ENCODE measurements at places on chromosomes 3 and 15. TPM values are rescaled to one million over a fixed set of nuclear protein-coding genes. Genes with fewer than 3 reads are reported as not detected.

GRCh38 chr15:84598250-84598649 lies 2.6 kb upstream of the ZSCAN2 start:
- peak; percentile 69 for DNase-seq
- H3K27me3 ChIP-seq = no peaks in the 10 kb centered on the region

GRCh38 chr3:15015456-15015855 lies 49.7 kb downstream of the MRPS25 start:
- H3K4me1 ChIP-seq = no peaks in the 10 kb centered on the region

GRCh38 chr15:81880314-81880713 lies 165.5 kb downstream of the MEX3B start:
- H3K4me3 ChIP-seq = no peak overlapping the region
- H3K27ac ChIP-seq = no peak overlapping the region
- peaks cover 15% of the 10 kb centered on the region for H3K4me1 ChIP-seq
- no peaks in the 10 kb centered on the region for H3K27me3 ChIP-seq
- DNase-seq = no peak

DNA sequence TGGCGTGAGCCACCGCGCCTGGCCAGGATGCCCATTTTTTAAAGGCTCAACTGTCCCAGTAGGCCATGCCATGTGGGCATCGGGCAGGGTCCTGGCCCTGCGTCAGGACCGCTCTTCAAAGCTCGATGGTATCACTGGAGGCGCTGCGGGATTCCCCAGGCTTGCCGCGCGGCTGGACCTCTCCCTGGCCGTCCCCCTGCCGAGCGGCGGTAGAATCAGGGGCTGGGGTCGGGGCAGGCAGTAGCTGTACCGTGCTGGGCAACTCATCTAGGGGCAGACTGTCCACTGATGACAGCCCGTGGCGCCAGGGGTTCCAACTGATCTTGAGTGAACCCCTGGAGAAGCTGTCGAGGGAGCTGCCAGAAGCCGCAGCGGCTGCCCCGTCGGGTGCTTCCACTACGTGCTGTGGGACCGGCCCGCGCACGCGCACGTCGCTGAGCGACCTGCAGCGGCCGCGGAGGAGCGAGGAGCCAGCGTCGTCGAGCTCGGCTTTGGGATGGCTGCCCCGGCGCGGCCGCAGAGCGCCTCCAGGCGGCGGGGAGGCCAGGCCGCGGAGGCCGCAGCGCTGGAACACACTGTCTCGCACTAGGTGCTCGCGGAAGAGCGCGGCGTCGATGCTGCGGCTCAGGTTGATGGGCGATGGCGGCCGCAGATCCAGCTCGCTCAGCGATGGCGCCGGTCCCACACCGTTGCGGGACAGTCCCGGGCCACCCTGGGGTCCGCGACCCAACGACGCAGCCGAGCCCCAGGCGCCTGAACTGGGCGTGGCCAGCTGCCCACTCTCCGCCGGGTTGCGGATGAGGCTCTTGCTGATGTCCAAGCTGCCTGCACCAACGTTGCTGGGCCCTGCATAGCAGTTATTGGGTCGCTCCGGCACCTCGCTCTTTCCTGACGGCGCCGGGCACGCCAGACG lies 5.8 kb downstream of the PRRT3 start:
- peak overlapping the region; percentile 52 for H3K4me3 ChIP-seq
- peak; percentile 97 for DNase-seq
- H3K27me3 ChIP-seq = no peaks in the 10 kb centered on the region
- peaks cover 28% of the 10 kb centered on the region for H3K36me3 ChIP-seq
- H3K27ac ChIP-seq = peak overlapping the region; percentile 70

DNA sequence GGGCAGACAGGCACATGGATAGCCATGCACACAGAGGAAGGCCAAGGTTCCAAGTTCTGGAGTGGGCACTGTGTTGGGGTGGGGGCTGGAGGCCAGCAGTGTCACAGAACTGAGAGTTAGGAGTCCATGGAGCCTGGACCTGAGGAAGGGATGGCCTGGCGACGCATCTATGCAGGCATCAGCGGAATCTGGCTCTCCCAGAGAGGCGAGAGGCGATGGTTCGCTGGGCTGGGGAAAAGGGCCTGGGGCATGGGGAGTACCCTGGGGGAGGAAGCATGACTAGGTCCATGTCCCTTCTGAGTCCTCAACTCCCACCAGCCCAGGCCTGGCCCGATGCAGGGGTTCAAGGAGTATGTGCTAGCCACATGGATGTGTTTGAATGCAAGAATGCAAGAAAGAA lies 192.8 kb upstream of the LINGO1 start:
- H3K36me3 ChIP-seq = no peaks in the 10 kb centered on the region
- no peak overlapping the region for H3K4me3 ChIP-seq
- peaks cover 22% of the 10 kb centered on the region for H3K27me3 ChIP-seq
- H3K4me1 ChIP-seq = peaks cover 3% of the 10 kb centered on the region
- H3K27ac ChIP-seq = no peak overlapping the region
- no peak for DNase-seq

DNA sequence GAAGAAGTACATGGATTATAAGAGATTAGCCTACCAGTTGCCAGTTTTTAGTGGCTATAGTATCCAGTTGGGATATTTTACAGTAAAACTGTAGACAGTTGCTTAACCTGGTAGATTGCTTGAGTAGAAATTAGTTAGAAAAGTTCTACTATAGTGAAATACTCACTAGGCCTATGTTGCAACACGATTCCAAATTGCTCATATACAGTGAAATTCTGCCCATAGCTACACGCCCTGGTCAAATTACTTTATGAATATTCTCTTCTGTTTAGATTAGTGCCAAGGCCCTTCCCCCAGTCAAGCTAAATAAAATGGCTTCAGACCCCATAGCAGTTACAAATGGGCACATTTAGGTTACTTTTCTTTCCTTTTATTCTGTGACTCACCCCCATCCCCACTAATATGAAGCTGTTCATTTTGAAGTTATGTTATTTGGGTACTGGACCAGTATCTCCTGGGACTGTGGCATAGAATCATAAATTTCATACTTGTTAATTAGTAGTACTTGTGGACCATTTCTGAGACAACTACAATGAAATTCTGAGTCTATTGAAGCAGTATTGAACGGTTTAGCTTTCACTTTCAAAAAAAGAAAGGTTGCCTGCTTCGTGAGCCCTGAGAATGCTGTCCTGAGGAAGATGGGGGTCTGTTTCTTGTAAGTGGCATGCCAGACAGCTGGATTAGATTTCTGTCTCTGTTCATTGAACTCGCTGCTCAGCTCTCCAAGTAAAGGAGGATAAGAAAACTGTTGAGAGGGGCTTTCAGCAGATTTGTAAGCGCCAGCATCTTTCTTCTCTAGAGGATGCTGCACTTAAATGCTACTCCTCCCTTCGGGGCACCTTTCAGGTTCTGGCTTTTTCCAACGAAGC lies 65.8 kb upstream of the CFAP20DC start:
- H3K27ac ChIP-seq = no peak overlapping the region
- H3K4me3 ChIP-seq = no peak overlapping the region
- DNase-seq = no peak
- H3K27me3 ChIP-seq = no peaks in the 10 kb centered on the region
- H3K36me3 ChIP-seq = no peaks in the 10 kb centered on the region

Gene MASP1
- 8.2 TPM for total RNA-seq

Gene DNAJC19
- total RNA-seq = 34.7 TPM

Measured in muscle of leg (tissue), 16 donors.